ENCODE measurements at places on chromosomes 6 and 20. TPM values are rescaled to one million over a fixed set of nuclear protein-coding genes. Genes with fewer than 3 reads are reported as not detected.

The SIRPA gene
- 11.2 TPM for total RNA-seq

The ESR1 gene
- 6.9 TPM for total RNA-seq

The ABHD16B gene
- total RNA-seq: not detected

The GATA5 gene
- total RNA-seq: 6.6 TPM

The CARMIL1 gene
- 26.5 TPM for total RNA-seq

The CST2 gene
- not detected for total RNA-seq

GRCh38 chr6:34190504-34191122 lies 44.7 kb upstream of the GRM4 start:
- no peak for DNase-seq

- peak; percentile 55 for DNase-seq
Observed at GRCh38 chr20:46683939-46684750, 5.1 kb downstream of the TP53RK start.

GRCh38 chr6:104771258-104771832 lies 88.4 kb downstream of the HACE1 start:
- DNase-seq: peak; percentile 18

- DNase-seq: no peak
Observed at GRCh38 chr6:44477293-44477894, 89.9 kb downstream of the CDC5L start.
